Neuronal stem cell (in vitro differentiated cells): ENCODE measurements at places on chromosomes 12 and 14.

DNA sequence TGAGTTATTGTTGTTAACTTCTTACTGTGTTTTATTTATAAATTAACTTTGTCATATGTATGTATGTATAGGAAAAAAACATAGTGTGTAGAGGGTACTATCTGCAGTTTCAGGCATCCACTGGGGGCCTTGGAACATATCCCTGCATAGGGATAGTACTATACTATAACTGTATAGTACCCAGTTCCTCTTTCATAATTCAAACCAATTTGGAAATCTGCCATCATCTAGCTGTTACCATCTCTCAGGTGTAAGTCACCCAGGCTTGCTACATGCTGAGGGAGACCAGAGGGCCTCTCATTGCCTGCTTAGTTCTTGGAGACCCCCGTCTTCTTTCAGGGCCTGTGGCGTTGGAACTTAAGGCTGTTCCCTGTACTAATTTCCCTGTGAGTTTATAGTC lies 12.9 kb upstream of the DCD start:
- DNase-seq = no peak

- DNase-seq = no peak
Measured at GRCh38 chr12:79206871-79207270, 342.3 kb downstream of the SYT1 start.

DNA sequence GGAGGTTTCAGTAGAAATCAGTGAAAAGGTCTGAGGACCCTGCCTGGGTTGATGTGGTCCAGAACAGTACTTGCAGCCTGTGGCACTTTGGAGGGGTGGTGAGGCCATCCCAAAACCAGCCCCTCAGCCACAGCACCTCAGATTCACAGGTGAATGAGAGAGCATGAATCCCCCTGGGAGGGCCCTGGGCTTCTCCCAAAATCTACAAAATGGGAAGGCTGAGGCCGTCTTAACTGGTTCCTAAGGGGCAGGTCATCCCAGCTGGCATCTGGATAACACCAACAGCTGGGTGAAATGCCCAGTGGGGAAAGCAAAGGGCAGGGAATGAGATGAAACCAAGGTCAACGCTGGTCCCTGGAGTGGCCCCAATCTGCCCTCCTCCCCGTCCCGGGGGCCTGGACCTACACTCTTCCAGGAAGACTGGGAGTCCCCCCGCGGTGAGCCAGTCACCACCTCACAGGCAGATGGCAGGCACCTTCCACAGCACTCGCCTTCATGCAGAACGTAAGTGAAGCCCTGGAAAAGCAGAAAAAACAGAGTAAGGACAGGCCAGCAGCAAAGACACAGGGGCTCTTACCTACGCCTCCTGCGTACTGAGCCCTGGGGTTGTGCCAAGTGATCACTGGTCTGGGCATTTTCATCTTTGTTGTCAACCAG lies 26.3 kb upstream of the ANO2 start:
- DNase-seq = no peak

- no peak for DNase-seq
Measured at GRCh38 chr14:54935958-54936357, 33.3 kb upstream of the GCH1 start.

- DNase-seq = no peak
Measured at GRCh38 chr12:106137530-106138356, 1.0 kb downstream of the NUAK1 start.
